ENCODE measurements at places on chromosomes 13 and 19. TPM values are rescaled to one million over a fixed set of nuclear protein-coding genes. Genes with fewer than 3 reads are reported as not detected.

The ZNF701 gene
- total RNA-seq = 34.3 TPM

The TMEM238 gene
- 23.6 TPM for total RNA-seq

The TJP3 gene
- 1.3 TPM for total RNA-seq

The FKBP8 gene
- 247 TPM for total RNA-seq

The PROZ gene
- total RNA-seq = not detected

The OVOL3 gene
- 0.58 TPM for total RNA-seq

The HCN2 gene
- total RNA-seq = 0.84 TPM

DNA sequence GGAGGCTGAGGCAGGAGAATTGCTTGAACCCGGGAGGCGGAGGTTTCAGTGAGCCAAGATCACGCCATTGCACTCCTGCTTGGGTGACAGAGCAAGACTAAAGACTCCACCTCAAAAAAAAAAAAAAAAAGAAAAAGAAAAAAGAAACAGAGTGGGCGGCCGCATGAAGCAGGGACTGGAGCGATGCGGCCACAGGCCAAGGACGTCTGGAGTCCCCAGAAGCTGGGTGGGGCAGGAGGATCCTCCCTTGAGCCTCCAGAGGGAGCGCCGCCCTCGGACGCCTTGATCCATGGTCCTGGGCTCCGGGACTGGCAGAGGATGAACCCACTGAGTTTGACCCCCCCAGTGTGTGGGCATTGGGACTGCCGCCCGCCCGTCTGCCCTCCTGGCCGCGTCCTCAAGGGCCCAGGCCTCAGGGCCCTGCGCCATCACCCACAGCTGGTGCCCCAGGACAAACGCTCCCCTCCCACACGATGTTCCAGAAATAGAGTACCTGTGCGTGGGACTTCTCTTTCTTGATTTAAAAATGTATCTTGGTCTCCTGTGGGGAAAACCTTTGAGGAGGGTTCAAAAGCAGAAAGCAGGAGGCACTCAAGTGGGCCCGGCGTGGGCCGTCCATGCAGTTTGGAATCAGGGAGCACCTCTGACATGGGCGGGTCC, 15.5 kb downstream of the BTBD2 start:
- H3K27ac ChIP-seq = no peak overlapping the region
- no peak overlapping the region for H3K4me3 ChIP-seq
- no peak for DNase-seq
- no peaks in the 10 kb centered on the region for H3K27me3 ChIP-seq

DNA sequence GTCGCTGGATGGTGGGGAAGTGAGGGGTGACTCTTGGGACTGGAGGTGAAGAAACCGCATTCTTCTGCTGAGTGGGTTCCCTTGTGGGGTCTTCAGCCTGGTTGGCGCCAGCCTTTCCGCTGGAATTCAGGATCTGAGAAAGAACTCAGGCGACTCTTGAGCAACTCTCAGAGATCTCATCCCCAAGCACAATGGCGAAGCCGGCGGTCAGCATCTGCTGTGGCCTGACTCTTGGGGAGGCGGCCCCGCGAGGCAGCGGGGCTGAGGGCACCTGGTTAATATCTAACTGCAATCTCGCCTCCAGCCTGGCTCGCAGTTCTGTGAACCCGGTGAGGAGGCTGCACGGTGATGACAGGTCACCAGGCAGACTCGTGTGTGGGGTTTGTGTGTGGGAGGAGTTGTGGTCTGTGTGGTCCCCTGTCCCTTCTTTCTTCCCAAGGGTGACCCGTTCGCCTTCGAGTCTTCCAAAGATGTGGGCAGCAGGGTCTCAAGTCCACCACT, 883 bp downstream of the ZNF441 start:
- peaks cover 46% of the 10 kb centered on the region for H3K36me3 ChIP-seq
- H3K4me1 ChIP-seq = peaks cover 21% of the 10 kb centered on the region
- peaks cover 8% of the 10 kb centered on the region for H3K27me3 ChIP-seq
- peak overlapping the region; percentile 97 for H3K4me3 ChIP-seq

DNA sequence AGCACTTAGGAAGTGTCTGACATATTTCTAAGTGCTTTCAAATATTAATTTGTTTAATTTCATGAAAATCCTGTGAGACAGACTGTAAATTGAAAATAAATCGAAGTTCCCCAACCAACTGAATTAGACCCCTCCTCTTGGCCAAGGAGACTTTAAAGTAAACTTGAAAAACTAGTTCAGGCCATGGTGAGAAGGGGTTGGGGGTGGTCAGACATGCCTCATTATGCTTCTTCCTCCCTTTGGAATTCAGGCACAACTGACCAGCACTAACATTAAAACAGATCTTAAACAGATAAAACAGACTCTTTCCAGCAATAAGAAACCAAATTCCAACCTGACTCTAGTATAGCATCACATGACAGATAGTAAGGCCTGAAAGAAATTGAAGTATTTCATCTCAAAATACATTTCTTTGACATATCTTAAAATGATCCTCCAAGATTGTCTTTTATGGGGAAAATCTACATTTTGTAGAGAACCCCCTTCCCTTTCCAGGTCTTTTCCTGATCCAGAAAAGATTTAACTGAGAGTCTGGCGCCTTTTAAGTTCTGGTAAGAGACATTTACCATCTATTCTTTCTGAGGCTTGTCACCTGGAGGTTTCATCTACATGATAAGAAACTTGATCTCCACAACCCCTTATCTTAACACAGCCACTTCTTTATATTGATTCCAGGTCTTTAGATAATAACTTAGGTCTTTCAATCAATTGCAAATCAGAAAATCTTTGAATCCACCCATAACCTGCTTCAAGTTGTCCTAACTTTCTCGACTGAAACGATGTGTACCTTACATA, 336.5 kb downstream of the PCDH20 start:
- no peaks in the 10 kb centered on the region for H3K36me3 ChIP-seq
- no peaks in the 10 kb centered on the region for H3K4me1 ChIP-seq
- H3K4me3 ChIP-seq = no peak overlapping the region

- H3K36me3 ChIP-seq = no peaks in the 10 kb centered on the region
- H3K4me1 ChIP-seq = no peaks in the 10 kb centered on the region
- DNase-seq = no peak
- H3K27me3 ChIP-seq = peaks cover 2% of the 10 kb centered on the region
- H3K4me3 ChIP-seq = no peak overlapping the region
Measured at GRCh38 chr13:101157261-101157660, 259.0 kb downstream of the NALCN start.

DNA sequence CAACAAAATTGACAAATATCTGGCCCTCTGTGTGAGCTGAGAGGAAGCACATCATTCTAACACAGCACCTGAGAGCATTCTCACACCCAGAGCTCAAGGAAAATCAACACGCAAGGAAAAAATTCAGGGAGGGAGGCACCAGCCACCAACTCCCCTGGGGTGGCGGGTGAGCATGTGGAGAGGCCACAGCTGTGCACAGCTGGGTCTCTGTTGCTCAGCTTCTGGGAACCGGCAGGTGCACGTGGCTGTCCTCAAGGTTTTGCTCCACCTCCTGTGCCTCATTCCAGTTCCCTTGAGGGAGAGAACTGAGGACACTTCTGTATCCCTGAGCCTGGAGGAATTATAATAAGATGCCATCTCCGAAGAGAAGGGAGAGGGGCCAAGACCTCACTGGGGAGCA, 134.0 kb downstream of the USP12 start:
- peaks cover 8% of the 10 kb centered on the region for H3K4me1 ChIP-seq
- no peak overlapping the region for H3K4me3 ChIP-seq
- no peak for DNase-seq
- peaks cover 18% of the 10 kb centered on the region for H3K27me3 ChIP-seq
- H3K27ac ChIP-seq = no peak overlapping the region
- no peaks in the 10 kb centered on the region for H3K36me3 ChIP-seq

DNA sequence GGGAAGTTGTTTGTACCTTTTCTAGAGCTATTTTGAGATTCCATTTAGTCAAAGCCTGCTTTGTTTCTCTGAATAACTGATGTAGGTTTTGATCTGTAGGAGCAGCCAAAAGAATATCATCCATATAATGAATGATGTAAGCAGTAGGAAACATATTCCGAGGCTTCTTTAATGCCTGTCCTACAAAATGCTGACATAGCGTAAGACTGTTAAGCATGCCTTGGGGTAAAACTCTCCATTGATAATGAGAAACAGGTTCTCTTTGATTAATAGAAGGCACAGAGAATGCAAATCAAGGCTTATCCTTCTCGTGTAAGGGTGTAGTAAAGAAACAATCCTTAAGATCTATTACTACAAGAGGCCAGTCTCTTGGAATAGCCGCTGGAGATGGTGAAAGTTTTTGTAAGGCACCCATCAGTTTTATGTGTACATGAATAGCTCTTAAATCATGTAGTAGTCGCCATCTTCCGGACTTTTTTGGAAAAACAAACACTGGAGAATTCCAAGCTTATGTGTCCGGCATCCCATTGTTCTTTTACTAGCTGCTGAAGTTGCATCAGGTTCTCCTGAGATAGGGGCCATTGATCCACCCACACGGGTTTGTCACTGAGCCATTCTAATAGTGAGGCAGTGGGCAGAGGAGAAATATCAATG, 13.5 kb downstream of the FPR3 start:
- no peak for DNase-seq
- H3K4me1 ChIP-seq = no peaks in the 10 kb centered on the region
- no peaks in the 10 kb centered on the region for H3K27me3 ChIP-seq
- no peaks in the 10 kb centered on the region for H3K36me3 ChIP-seq
- H3K4me3 ChIP-seq = no peak overlapping the region
- no peak overlapping the region for H3K27ac ChIP-seq

DNA sequence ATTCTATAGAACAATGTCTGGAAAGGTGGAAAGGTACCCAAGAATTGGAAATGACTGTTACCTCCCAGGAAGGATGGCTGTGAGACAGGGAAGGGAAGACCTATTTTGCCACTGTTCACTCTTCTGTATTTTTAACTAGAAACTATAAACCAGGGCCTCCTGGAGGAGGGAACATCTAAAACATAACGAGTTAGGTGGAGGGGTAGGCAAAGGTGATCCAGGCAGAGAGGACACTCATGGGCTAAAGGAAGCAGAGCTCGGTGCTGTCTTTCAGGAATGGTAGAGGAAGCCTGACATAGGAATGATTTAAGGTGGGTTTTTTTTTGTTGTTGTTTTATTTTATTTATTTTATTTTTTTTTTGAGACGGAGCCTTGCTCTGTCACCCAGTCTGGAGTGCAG, 5.8 kb downstream of the EIF3K start:
- peaks cover 12% of the 10 kb centered on the region for H3K4me1 ChIP-seq
- H3K4me3 ChIP-seq = no peak overlapping the region
- DNase-seq = no peak

- H3K27ac ChIP-seq = no peak overlapping the region
- H3K4me1 ChIP-seq = no peaks in the 10 kb centered on the region
- peaks cover 3% of the 10 kb centered on the region for H3K27me3 ChIP-seq
Measured at GRCh38 chr13:108964606-108965005, 335.2 kb downstream of the MYO16 start.

DNA sequence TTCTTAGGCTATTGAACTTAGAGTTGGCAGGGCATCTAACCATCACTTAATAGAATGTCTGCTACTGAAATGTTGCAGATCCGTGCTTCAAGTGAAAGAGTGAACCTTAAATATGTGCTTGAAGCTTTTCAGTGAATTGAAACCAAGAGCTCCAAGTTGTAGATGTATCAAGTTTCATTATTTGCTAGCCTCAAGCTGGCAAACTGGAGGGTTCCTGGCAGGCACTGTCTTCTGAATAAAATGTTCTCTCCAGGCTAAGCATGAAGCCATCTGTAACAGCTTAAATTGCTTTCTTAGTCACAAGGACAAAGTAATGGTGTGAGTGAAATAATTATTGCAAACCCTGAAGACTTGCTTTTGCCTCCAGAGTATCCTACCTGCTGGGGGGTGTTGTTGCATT, 415.0 kb upstream of the SPRY2 start:
- H3K36me3 ChIP-seq = no peaks in the 10 kb centered on the region
- DNase-seq = no peak
- no peaks in the 10 kb centered on the region for H3K27me3 ChIP-seq
- no peaks in the 10 kb centered on the region for H3K4me1 ChIP-seq
- H3K27ac ChIP-seq = no peak overlapping the region

- no peak overlapping the region for H3K4me3 ChIP-seq
- peak overlapping the region; percentile 17 for H3K27ac ChIP-seq
- no peaks in the 10 kb centered on the region for H3K27me3 ChIP-seq
- peaks cover 21% of the 10 kb centered on the region for H3K4me1 ChIP-seq
Measured at GRCh38 chr13:113634279-113635047, 23.5 kb downstream of the ATP4B start.

GRCh38 chr13:26440111-26440510, 117.4 kb upstream of the WASF3 start:
- H3K27ac ChIP-seq = no peak overlapping the region
- no peak for DNase-seq
- H3K4me3 ChIP-seq = no peak overlapping the region
- peaks cover 4% of the 10 kb centered on the region for H3K36me3 ChIP-seq
- H3K4me1 ChIP-seq = no peaks in the 10 kb centered on the region

- H3K27me3 ChIP-seq = no peaks in the 10 kb centered on the region
- DNase-seq = no peak
- H3K36me3 ChIP-seq = no peaks in the 10 kb centered on the region
- H3K4me3 ChIP-seq = no peak overlapping the region
- H3K27ac ChIP-seq = no peak overlapping the region
- no peaks in the 10 kb centered on the region for H3K4me1 ChIP-seq
Measured at GRCh38 chr13:33692531-33692930, 125.4 kb upstream of the RFC3 start.

DNA sequence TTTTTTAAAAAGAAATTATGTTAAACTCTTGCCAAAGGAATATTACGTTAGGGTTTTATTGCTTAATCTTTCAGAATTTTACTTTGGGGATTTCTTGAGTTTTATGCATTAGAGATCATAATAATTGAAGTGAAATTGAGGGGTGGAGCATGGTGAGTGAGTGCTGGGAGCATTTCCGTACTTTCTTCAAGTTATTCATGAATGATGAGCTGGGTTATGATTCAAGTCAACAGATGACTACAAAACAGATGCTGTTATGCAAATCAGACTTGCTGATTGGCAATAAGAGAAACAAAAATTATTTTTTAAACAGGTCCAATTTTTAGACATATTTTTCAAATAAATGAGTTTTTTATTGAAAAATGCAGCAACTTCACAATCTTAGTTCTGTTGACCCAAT, 504.2 kb downstream of the DCT start:
- no peaks in the 10 kb centered on the region for H3K36me3 ChIP-seq
- no peaks in the 10 kb centered on the region for H3K27me3 ChIP-seq
- DNase-seq = no peak
- H3K4me3 ChIP-seq = no peak overlapping the region
- no peak overlapping the region for H3K27ac ChIP-seq

DNA sequence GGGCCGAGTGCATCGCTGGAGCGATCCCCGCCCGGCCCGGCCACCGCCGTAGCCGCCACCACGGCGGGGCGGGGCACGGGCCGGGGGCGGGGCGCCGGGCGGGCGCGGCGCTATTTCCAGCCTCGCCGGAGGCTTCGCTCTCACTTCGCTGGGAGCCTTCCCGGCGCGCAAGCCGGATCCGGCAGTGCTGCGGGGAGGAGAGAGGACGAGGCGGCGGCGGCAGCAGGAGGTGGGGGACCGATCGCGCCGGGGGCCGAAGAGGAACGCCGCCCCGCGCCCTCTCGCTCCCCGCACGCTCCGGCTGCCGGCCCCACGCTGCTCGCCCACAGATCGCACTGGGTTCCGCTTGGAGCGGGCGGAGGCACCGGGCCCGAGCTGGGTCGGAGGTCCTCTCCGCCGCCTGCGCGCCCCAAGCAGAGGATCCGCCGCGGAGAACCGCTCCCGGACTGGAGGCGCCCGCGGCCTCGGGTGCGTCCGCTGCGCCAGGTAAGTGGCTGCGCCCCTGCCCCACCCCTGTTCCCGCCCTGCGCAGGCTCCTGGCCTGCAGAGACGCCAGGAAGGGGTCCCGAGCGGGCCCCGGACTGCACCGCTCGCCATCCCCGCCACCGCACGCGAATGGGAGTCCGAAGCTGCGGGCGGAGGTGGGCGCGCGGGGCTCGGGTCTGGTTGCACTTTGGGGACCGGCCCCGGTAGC, at the start of gene CHST8:
TSS of gene CHST8 (plus strand) at position 143 of the 694 bp plus-strand sequence. CDS start 67,309 bp downstream, outside the sequence.
- DNase-seq = no peak
- H3K4me1 ChIP-seq = no peaks in the 10 kb centered on the region
- no peak within 1 kb of the TSS for H3K4me3 ChIP-seq
- no peaks in the 10 kb centered on the region for H3K36me3 ChIP-seq

- H3K4me3 ChIP-seq = no peak overlapping the region
- H3K27me3 ChIP-seq = peaks cover 16% of the 10 kb centered on the region
Measured at GRCh38 chr13:45690636-45691035, 11.5 kb upstream of the CBY2 start.

All from activated CD8-positive, alpha-beta T cell treated with anti-CD3 and anti-CD28 coated beads, Interleukin-2, amount 10 ng/mL, durations not matched to agents 7 days and 5 days (primary cell).